ENCODE measurements at places on chromosomes 1 and 21.

DNA sequence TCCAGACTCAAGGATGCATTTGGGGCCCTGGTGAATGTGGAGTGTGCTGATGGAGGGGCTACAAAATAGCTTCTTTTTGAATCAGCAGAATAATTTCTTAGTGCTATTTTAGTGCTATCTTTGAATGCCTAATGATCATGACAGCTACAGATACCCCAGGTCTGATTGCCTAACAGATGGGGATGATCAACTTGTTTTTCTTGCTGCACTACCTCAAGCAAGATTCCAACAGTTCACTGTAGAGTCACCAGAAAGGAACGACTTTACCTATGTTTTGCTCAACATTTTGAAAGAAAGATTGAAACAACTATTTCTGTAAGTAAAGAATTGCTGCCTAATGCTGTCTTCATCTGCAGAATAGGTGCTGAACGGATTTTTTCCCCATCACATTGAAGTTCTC, 42.6 kb upstream of the VAV3 start:
- no peak for DNase-seq

DNA sequence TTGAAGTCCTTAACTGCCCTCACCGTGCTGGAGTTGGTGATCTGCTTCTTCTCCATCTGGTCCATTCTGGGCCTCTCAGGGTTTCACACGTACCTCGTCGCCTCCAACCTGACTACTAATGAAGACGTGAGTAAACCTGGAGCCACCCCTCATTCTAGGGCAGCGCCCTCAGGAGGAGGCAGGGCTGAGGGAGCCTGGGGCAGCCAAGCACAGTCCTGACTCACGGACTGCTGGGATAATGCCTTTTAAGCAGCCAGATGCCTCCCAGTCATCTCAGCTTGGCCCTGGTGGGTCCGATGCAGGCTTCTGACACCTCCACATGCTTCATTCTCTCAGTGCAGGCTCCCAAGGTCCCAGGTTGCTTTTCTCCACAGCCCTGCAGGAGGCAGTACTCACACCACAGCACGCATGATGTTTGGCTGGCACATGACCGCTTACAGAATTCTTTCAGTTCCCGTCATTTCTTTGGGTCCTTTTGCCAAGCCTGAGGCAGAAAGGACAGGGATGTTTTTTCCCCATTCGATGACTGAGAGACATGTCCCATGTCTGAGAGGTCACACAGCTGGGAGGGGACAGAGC, 11.8 kb upstream of the SFN start:
- no peak for DNase-seq

GRCh38 chr21:33642896-33643657, 776 bp downstream of the ITSN1 start:
- no peak for DNase-seq

GRCh38 chr1:80217377-80217986, 1211.0 kb upstream of the ADGRL4 start:
- no peak for DNase-seq

GRCh38 chr1:43405876-43406234, 16.2 kb downstream of the SZT2 start:
- DNase-seq = no peak

- no peak for DNase-seq
Measured at GRCh38 chr1:231796141-231796540, 169.6 kb downstream of the DISC1 start.

DNA sequence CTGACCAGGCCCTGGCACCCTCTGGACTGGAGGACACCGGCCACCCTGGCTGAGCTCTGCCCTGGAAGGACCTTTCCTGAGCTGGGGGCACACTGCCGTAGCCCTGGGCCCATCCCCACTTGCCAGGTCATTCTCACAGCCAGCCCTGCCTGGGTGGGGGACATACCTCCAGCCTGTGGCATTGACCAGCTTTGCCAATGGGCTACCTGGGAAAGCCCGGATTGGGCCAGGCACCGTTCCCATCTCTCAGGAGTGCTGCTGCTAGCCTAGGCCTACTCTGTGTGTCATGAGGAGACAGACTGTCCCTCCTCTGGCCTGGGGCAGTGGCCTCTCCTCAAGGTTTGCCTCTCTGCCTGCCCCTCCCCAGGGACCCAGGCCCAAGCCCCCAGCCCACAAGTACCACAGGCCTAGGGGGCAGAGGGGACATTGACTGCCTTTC, 40.0 kb downstream of the COQ8A start:
- DNase-seq = no peak

DNA sequence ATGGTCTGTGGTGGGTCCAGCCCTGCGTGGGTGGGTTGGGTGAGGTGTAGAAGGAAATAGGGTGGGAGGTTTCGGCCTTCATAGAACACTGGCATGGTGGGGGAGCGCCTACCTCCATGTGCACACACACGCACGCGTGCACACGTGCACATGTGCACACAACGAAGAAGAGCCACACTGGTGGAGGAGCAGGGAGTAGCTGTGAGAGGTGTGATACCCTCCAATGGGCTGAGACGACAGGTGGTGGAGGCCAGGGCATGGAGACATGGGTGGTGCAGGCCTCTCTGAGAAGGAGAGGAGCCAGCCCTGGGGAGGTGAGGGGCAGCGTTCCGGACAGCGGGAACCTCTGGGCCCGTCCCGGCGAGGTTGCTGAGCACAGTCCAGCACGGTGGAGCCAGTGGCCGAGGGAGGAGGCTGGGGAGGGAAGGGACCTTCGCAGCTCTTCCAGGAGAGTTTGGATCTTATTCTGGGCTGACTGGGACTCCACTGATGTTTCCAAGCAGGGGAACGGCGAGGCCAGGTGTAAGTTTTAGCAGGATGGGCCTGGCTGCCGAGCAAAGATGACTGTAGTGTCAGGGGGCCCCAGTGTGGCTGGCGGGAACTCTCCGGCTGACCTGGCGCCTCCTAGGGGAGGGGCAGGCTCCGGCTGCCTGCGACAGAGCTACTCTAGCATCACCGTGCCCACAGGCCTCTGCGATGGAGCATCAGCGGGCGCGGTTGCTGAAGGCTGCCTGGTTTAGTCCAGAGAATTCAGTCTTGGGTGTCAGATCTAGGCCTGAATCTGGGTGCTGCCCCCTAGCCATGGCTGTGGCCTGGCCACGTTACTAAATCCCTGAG, 107.2 kb downstream of the ARHGEF10L start:
- no peak for DNase-seq

DNA sequence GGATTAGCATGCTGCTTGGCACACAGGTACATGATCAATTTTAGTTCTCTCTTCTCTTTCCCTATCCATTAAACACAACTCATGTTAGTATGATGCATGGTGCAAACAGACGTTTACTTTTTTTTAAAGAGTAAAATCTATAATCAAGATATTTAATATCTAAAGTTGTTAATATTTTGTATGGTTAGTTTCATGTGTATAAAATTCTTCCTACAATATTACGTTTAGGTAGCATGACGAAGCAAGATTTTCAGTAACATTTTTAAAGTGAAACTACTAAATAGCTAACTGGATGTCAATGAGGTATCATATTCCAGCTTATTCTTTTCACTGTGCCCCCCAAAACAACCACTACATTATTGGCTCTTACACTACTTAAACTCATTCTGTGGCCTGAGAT, 36.6 kb downstream of the CNIH4 start:
- no peak for DNase-seq

DNA sequence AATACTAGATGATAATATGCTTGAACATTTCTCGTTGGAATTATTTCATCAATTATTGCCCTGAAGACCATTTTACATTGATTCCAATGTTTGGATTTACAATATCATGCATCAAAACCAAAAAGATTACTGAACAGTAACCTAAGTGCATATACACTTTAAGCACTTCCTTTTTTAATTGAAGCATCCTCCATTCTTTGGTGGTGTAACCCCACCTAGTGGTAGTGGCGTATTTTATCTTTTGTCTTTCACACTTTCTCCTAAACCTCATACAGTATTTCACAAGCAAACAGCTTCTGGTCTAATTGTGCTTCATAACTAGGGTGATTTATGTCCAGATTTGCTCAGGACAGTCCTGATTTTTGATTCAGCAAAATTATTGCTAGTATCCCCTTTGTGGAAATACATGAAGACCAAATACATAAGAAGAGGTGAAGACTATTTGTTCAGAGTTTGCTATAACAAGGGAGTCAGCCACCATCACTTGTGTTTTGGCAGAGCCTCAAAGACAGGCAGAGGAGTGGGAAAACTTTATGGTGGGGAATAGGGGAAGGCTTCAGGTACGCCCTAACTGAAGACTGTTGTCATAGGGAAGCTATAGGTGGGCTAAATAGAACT, 3.4 kb upstream of the NVL start:
- no peak for DNase-seq

GRCh38 chr1:210688512-210689234, 360.0 kb downstream of the HHAT start:
- no peak for DNase-seq

DNA sequence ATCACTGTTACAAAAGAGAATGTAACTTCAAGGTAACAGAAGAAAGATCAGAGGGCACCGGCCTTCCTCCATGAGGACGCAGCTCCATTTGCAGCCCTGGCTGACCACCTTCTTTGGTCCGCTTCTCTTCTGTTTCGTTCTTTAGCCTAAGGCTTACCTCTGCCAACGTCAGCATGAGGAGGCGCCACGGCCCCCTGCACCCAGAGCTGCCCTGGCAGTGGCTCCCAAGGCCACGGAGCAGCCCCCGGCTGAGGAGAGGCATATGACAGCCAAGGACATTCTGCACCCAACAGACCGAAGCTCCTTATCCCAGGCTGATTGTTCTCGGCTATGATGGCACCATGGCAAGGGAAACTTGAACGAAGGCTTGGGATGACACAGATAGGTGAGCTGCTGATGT, 250.3 kb downstream of the TOMM20 start:
- DNase-seq = no peak

DNA sequence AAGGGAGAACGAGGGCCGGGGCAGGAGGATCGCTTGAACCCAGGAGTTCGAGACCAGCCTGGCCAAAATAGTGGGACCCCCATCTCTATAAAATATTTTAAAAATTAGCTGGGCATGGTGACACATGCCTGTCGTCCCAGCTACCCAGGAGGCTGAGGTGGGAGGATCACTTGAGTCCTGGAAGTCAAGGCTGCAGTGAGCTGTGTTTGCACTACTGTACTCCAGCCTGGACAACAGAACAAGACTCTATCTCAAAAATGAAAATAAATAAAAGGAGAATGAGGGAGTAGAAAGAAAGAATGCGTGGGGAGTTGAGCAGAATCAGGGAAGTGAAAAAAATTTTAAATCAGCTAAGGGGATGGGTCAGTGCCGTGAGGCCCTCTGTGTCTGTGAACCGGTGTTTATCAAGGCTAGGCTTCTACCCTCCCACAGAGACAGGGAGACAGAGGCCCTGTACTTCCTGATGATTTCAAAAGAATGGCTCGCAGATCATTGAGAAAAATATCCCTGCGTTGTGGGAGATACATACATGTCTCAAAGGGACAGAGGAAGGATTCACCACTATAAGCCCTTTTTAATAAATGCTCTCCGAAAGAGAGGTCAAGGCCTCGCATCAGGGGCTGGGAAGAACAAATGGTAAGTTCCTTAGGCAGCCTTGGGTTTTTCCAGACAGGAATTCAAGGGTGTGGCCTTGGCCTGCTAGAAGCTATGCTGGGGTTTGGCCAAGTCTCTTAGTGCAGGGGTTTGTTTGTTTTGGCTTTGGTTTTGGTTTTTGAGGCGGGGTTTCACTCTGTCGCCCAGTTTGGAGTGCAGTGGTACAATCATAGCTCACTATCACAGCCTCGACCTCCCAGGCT, 20.7 kb downstream of the IL10RB start:
- DNase-seq = no peak

DNA sequence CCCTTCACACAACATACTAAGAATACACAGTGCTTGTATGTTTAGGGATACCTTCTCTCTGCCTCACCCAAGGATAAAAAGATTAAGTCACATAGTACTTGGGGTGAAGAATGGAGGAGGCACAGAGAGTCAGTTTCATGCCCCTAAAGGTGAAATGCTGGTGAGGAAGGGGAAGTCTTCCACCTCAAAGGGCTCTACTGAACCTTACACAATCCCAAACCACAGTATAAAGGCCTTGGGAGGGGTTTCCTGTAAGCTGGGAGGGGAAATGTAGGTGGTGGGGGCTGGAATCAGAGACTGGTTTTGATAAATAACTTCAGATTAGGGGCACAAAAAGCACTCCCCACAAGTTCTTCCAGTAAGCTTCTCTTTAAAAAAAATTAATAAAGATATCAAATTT, 3.5 kb downstream of the MINDY1 start:
- DNase-seq = no peak

- DNase-seq = no peak
Measured at GRCh38 chr1:240555524-240555923, 56.4 kb downstream of the GREM2 start.

- DNase-seq = no peak
Measured at GRCh38 chr21:36386031-36386642, 945 bp downstream of the CHAF1B start.

GRCh38 chr1:206608108-206608698, 4.1 kb downstream of the EIF2D start:
- peak; percentile 74 for DNase-seq

Measured in activated naive CD4-positive, alpha-beta T cell treated with anti-CD3 and anti-CD28 coated beads, Interleukin-2, amount 50 U/mL, for 72 hours (primary cell).